ENCODE measurements at places on chromosomes 7 and 10.

DNA sequence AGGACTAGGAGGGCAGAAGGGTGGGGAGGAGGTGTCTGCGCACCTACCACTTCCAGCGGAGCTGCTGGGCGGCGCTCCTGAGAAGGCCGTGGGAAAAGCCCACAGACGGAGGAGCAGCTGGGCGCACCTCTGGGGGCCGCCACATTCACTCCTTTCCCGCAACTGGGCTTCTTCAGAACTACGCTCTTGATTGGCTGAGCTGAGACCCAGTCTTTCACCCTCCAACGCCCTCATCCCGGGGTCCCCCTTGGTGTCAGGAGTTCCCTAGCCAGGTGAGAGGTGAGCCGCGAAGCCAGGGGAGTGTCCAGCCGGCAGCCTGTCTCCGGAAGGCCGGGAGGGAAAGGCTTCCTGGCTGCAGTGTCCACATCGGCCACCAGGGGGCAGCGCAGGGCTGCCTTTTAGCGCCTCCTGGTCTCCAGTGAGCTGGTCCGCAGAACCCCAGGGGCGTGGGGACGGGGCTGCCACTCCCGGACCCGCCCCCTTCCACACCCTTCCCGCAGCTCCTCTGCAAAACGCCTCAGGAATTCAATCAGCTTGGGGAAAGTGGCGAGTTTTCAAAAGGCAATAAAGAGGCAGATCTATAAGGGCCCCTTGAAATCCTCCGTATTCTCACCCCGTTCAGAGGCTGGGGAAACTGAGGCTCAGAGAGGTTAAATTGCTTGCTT lies 98.8 kb downstream of the CHST15 start:
- DNase-seq: peak; percentile 98

DNA sequence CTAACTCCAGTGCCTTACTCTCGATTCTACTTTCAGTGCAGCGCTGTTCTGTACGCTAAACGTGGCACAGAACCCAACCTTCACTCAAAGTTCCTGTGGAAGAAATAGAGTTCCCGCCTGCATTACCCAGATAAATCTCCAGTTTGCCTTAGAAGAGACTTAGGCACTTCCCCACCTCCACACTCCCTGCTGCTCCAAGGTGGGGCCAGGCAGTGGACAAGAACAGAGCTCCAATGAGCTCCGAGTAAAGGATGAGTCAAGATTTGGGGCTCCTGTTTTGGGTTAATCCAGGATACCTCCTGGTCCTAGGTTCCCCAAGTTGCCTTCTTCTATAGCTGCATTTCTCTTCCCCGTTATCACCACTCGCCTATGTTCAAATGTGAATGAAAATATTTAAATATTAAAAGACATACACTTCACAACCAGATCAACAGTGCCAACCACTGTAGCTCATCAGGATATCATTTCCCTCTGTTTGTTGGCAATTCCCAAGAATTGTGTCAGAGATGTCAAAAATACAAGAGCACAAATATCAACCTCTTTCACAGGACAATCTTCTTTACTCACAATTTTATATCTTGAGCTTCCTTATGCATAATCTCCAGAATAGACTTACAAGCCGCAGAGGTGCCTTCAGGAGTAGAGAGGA lies 48.0 kb downstream of the MALSU1 start:
- no peak for DNase-seq

- DNase-seq: peak; percentile 21
Observed at GRCh38 chr10:50552771-50553535, 70.8 kb downstream of the SGMS1 start.

GRCh38 chr10:89369156-89370105 lies 8.4 kb upstream of the IFIT1B start:
- DNase-seq: no peak

GRCh38 chr10:2731940-2732339 lies 335.4 kb upstream of the PFKP start:
- DNase-seq: no peak

DNA sequence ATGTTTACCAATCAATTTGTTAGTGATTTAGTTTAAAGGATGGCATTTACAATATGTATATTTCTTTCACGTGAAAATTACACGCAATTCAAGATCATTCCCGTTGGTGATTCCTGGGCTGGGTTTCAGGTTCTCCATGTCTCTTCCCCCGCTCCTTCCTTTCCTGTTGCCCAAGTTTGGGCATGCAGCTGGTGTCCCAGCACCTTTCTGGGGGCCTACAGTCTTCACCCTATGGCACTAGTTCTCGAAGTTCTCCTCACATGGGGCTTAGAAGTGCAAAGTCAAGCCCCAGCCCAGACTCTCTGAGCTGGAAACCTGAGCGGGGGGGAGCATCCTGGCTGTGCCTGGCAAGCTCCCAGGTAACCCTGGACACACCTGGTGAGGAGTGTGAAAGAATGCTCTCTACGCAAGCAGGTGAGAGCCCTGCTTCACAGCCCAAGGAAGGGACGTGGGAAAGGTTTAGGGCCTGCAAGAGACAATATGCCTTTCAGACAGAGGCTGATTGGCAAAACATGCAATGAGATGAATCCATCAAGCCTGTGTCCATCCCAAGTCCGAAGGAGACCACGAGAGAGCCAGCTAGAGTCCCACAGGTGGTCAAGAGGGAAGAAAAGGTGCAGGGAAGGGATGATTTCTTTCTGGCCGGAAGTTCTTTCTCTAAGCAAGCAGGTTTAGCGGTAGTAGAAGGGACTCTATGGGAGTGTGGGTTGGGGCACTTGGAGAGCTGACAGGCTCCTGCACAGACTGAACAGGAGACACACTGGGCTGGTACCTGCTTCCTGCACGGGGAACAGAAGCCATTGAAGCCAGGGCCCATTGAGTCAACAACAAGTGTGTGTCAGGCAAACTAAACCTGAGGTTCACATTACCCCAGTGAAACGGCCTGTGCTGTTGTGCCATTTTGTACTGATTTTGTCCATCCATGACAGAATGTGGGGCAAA lies 131.1 kb downstream of the ADARB2 start:
- DNase-seq: no peak

DNA sequence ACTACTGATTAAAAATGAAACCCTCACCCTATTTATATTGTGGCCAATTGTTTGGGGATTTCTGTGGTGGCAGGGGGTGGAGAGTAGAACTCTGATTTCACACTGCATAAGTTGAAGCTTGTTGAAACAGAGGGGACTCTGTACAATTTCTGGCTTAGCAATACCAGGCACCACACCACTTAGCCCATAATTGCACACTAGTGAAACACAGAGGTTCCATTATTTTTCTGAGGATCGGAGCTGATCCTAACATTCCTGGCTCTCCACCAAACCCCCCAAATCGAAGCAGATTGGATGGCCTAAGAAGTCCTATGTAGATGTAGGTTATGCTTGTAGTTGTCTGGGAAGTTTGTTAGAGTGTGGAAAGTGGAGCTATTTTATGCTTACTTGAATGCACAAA lies 47.0 kb downstream of the PTN start:
- DNase-seq: no peak

Data from ELF-1 (cell line).